NCI-H1105 (cell line): ENCODE measurements at places on chromosomes 7 and 10.
A peak's percentile ranks its signal among the peaks of the same experiment; 100 is the strongest.

DNA sequence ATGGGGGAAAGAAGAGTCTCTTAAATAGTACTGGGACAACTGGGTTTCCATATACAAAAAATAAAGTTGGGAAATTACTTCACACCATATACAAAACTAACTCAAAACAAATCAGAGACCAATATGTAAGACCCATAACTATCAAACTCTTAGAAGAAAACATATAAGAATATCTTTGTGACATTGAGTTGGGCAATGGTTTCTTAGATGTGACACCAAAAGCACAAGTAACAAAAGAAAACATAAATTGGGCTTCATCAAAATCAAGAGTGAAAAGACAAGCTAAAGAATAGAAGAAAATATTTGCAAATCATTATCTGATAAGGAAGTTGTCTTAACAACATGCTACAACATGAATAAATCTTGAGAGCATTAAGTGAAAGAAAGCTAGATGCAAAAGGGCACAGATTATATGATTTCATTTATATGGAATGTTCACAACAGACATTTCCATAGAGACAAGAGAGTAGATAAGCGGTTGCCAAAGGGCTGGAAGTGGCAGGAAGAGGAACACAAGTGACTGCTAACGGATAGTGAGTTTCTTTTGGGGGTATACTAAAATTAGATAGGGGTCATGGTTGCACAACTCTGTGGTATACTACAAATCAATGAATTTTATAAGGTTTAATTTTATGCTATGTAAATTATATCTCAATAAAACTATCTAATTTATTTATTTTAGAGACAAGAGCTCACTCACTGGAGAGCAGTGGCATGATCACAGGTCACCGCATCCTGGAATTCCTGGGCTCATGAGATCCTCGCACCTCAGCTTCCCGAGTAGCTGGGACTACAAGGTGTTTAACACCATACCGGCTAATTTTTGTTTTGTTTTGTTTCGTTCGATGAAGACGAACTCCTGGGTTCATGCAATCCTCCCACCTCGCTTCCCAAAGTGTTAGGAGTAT is 35.4 kb downstream of the JMJD1C start:
- no peak for DNase-seq

DNA sequence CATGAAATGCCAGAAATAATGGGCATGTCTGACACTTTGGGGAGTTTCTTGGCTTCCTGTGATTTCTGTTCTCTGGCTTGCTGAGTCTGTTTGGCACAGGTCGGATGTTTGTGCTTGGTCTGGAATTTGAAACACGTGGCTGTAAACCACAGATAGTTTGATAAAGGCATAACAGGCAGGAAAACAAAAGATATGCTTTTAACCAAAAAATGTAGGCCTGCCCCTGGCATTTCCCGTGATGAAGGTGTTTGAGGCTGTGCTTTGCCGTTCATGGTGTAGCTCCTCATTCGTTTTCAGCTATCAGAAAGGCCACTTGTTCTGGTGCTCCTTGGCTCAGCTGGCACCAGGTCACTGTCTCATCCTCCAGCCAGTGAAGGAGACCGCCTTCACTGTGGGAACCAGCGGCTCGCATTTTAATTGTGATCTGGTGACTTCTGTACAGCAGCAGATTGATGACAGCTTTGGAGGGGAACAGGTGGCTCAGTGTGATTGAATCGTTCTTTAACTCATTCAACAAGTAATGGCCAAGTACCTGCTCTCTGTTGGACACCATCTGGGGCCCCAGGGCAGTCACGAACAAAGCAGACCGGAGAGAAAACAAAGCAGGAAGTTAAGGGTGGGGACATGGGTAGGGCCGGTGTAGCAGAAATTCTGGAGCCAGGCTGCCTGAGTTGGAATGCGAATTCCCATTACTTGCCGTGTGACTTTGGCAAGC is 111.5 kb downstream of the CCNY start:
- peak; percentile 23 for DNase-seq

DNA sequence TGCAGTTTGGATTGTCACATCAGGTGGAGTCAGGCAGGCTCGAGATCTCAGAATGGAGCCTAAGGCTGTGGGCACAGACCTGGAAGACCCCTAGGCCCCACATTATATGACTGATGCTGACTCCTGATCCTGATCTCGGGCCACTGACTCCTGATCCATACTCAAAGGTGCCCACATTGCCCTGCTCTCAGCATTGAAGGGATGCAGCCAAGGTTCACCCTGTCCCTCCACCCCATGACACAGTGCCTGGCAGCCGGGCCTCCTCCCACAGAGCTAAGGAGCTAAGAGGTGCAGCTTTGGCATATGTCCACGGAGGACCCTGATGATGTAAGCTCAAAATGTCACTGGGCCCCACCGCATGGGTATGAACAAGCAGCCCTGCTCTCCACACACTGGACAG is 36.6 kb downstream of the TCERG1L start:
- no peak for DNase-seq

DNA sequence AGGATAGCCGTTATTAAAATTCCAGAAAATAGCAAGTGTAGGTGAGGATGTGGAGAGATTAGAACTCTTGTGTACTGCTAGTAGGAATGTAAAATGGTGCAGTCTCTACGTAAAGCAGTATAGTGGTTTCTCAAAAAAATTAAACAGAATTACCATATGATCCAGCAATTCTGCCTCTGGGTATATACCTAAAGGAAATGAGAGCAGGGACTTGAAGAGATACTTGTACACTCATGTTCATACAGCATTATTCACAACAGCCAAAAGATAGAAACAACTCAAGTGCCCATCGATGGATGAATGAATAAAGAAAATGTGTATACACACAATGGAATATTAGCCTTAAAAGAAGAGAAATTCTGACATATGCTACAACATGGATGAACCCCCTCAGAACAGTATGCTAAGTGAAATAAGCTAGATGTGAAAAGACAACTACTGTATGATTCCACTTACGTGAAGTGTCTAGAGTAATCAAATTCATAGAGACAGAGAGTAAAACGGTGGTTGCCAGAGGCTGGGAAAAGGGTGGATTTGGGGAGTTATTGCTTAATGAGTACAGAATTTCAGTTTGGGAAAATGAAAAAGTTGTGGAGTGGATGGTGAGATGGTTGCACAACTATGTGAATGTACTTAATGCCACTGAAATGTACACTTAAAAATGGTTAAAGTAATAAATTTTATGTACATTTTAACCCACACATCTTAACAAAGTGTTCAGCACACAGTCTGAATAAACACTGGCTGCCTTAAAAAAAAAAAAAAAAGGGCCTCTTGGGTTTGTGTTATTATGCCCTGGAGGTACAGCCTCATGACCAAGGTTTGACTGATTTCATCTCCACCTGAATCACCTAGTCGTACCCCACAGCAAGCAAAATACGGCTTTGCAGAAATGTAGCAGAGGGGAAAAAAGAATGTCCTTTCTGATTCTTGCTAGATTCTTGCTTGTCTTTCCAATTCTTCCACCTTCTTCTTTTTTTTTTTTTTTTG is 26.2 kb downstream of the BUB3 start:
- DNase-seq = no peak

GRCh38 chr10:73759512-73760115 is 15.4 kb downstream of the SEC24C start:
- DNase-seq = peak; percentile 48

GRCh38 chr10:1977461-1977860 is 240.1 kb upstream of the ADARB2 start:
- DNase-seq = no peak

GRCh38 chr7:24444666-24445440 is 128.4 kb upstream of the PALS2 start:
- DNase-seq = no peak

DNA sequence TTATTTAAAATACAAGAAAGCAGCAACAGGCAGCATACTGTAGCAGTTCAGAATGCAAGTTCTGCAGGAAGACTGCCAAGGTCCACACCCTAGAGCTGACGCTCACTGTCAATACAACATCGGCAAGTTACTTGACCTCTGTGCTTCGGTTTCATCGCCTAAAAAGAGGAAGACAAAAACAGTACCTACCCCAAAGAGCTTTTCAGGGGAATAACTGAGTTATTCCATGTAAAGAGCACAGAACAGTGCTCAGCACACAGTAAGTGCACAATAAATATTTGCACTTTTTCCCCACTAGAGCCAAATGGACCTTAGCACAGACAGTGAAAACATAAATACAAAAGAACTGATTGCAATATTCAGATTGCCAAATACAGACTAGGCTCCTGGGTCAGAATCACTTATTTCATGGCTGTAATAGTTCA is 88.6 kb downstream of the USP6NL start:
- DNase-seq = no peak

DNA sequence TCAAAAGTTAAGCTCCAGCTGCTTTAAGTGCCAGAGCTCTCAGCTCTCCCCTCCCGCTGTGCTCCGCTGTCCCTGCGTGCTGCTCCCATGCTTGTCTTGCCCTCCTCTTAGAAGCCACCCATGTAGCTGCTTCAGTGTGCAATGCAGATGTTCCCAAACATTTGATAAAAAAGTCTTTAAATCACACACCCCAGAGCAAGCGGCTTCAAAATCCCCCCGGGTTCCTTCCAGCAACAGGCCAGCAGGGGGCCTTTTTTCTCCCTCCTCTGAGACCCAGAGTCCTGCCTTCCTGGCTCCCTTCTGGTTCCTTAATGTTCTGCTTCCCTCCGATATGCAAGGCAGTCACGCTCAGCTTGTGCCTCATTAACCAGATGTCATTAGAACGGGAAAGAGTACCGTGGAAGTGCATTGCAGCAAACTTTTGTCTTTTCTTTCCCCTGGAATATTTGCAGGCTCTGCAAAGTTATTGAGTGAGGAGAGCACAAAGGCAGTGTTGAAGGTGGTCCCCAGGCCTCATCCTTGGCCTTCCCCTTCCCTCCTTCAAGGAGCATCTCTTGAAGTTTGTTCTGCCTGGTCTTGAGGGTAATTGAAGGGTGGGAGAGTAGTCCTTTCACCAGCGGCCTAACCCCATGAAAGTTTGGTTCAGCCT is 25.5 kb downstream of the LDB3 start:
- DNase-seq = no peak

GRCh38 chr10:75876710-75877109 is 445.3 kb downstream of the LRMDA start:
- DNase-seq = no peak

- DNase-seq = no peak
These were observed 192.4 kb upstream of the DGKB start for GRCh38 chr7:15094989-15095388.

GRCh38 chr10:77231884-77232610 is 405.6 kb downstream of the KCNMA1 start:
- no peak for DNase-seq

GRCh38 chr7:34875481-34875880 is 161.8 kb downstream of the DPY19L1 start:
- DNase-seq = no peak

GRCh38 chr10:86113044-86113443 is 253.6 kb downstream of the GRID1 start:
- DNase-seq = no peak
